Hematopoietic multipotent progenitor cell treated with erythropoietin and hydrocortisone succinate and interleukin-3 and kit ligand, for 6 days (in vitro differentiated cells): ENCODE measurements at places on chromosomes 1 and 21.

GRCh38 chr1:160681066-160681890, 30.3 kb downstream of the CD48 start:
- DNase-seq: peak; percentile 96

GRCh38 chr1:160428655-160429054, 28.3 kb downstream of the VANGL2 start:
- peak; percentile 77 for DNase-seq

GRCh38 chr1:86423473-86423872, 498 bp upstream of the CLCA2 start:
- no peak for DNase-seq

GRCh38 chr1:4702932-4703331, 48.5 kb downstream of the AJAP1 start:
- no peak for DNase-seq

DNA sequence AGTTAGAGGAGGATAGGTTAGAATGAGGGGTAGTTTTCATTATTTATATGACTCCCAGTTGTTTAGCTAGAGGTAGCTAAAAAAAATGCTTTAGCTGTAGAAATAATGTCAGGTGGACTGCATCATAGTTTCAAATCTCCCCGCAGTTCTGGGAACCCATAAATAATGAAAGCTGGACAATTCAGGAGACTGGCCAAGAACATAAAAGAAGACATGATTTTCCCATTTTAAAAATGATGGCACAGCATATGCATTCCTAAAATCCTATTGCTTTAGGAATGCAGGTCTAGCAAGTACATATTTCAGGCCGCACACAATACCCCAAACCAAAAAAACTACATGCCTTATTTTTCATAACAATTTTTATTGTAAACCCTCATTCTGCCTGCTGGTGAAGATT, 143.3 kb downstream of the CTH start:
- DNase-seq: no peak

GRCh38 chr1:214116258-214116657, 128.5 kb downstream of the PROX1 start:
- DNase-seq: no peak

GRCh38 chr21:40016234-40016633, 149.0 kb downstream of the PCP4 start:
- no peak for DNase-seq

DNA sequence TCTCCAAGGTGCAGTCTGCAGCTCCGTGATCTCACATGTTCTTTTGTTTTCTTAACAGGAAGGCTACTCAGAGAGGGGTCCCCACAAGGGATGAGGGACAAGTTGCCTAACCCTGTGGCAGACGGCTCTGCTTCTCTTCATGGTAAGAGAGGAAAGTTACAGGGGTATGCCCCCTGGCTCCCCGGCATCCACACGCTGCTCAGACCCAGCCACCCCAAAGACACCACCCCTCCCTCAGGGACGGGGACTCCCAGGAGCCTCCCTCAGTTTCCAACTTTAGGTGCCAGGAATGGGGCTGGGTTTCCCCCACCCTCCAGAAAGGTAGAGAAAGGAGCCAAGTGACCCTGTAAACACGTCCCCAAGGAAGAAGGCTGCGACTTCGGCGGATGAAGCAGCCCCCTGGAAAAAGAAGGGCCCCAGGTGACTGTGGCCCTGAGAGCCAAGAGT, 19.7 kb downstream of the OPTC start:
- no peak for DNase-seq

- DNase-seq: no peak
These were observed 115.5 kb downstream of the LRRC53 start for GRCh38 chr1:74396933-74397332.

- DNase-seq: no peak
These were observed 65.3 kb upstream of the MAN1A2 start for GRCh38 chr1:117301901-117302300.

DNA sequence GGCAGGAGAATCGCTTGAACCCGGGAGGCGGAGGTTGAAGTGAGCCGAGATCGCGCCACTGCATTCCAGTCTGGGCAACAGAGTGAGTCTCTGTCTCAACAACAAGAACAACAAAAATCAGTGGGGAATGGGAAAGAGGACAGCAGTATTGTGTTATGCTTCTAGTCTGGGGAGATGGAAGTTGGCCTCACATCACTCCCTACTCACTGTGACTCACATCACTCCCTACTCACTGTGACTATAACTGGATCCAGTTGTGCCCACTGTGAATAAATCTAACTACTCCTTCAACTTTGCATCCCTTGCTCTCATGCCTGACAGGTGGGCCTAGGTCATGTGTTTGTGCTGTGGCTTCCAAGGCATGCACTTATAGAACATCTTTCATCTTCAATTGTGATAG, 285.4 kb upstream of the USP24 start:
- DNase-seq: no peak

DNA sequence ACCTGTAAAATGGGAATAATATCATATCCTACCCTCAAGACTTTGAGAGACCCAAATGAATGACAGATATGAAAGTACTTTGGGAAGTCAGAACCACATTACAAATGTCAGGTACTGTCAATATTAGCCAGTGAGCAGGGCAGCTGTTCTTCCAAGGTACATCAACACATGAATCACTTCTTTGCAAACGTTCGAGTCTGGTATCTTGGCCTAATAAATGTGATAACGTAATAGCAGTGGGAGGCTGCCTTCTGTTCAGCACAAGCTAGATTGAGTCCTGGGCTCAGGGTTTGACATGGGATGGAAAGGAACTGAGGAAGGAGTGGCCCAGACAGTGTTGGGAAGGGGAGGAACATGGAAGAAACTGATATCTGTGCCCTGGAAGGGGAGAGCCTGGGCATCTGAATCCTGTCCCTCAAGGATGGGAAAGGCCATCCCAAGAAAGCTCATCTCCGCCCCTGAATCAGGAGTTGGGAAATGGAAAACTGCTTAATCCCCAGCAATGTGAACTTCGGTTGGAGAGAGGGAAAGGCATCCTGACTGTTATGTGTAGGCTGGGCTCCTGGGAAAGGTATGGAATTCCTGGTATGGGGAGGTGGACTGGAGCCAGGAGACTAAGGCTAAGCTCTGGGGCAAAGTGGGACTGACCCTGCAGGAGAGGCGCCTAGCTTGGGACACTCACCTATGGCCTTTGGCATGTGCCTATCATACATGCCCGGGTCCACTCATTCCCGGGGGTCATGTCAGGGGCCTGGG, 14.3 kb downstream of the KCNC4 start:
- no peak for DNase-seq

- no peak for DNase-seq
These were observed 403.4 kb downstream of the NTNG1 start for GRCh38 chr1:107544285-107544684.

DNA sequence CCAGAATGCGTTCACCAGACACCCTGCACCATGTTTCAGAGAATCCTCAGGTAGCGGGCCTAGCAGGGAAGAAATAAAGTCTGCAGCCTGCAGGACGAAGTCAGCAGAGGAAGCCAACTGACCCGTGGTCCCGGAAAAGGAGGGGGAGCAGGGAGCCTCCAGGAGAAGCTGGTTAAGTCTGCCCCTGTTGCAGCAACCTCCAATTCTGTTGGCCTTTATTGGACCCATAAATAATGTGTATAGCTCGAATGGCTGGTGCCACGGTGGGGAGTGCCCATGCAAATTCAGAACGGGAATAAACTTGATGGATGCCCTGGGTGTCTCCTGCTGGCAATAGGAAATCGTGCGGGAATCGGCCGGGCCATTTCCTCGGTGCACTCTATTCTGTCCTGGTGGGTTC, 254.1 kb downstream of the AJAP1 start:
- no peak for DNase-seq

GRCh38 chr1:15344800-15345704, 64.6 kb upstream of the EFHD2 start:
- DNase-seq: no peak

GRCh38 chr1:69110851-69111250, 456.9 kb upstream of the LRRC7 start:
- no peak for DNase-seq

DNA sequence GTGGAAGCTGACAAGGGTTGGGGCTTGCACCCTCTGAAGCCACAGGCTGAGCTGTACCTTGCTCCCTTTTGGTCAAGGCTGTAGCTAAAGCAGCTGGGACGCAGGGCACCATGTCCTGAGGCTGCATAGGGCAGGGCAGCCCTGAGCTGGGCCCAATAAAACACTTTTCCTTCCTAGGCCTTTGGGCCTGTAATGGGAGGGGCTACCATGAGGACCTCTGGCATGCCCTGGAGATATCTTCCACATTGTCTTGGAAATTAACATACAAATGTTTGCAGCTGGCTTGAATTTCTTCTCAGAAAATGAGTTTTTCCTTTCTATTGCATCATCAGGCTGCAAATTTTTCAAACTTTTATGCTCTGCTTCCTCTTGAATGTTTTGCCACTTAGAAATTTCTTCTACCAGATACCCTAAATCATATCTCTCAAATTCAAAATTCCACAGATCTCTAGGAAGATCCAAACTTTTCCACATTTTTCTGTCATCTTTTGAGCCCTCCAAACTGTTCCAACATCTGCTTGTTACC, 32.9 kb upstream of the TTLL7 start:
- DNase-seq: no peak

GRCh38 chr1:226682871-226683814, 55.9 kb downstream of the ITPKB start:
- no peak for DNase-seq

DNA sequence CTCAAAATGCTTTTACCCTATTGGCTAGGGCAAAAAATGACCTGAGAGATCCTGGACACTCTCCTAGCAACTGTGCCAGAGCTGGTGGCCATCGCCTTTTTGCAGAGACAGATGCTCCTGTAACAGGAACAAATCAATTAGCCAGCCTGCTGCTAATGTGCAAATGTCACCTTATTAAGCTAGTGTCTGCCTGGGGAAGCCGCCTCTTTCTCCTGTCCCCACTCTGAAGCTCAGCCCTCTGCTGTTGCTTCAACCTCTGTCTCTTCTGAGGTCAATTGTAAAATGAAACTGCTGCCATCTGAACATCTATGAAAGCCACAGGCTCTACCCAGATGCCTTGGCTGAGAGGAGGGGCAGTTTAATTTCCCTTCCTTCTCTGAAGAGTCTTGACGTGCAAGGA, 85.5 kb upstream of the CACNA1E start:
- DNase-seq: no peak

GRCh38 chr1:179786815-179787685, 44.0 kb downstream of the FAM163A start:
- no peak for DNase-seq

GRCh38 chr1:201618905-201619304, 80.0 kb downstream of the NAV1 start:
- DNase-seq: no peak

DNA sequence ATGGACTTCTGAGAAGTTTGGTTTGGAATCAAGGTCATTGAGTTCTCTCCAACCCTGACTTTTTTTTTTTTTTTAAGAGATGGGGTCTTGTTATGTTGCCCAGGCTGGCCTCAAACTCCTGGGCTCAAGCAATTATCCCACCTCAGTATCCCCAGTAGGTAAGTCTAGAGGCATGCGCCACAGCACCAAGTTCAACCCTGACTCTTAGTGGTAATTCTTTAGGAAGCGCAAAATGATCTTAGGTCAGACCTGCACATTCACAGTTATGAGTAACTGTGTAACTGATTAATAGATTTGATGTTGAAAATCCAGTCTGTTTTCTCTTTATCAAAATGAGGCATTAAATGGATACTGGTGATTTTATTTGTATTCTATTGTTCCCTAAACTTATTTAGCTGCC, 95.9 kb downstream of the GREM2 start:
- DNase-seq: no peak

DNA sequence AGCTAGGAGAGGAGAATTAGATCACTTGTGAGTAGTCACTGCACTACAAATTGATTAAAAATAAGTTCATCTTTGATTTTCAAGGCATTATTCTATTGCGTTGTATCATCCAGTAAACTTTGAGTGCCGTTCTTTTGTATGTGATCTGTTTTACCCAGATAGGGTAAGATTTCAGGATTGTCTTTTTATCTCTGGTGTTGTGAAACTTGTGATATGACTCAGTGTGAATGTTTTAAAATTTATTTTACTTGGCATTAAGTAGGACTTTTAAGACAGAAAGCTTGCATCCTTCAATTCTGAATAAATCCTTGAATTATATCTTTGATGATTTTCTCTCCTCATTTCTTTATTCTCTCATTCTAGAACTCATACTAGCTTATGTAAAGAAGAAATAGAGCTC, 93.3 kb upstream of the ADAMTS5 start:
- no peak for DNase-seq

DNA sequence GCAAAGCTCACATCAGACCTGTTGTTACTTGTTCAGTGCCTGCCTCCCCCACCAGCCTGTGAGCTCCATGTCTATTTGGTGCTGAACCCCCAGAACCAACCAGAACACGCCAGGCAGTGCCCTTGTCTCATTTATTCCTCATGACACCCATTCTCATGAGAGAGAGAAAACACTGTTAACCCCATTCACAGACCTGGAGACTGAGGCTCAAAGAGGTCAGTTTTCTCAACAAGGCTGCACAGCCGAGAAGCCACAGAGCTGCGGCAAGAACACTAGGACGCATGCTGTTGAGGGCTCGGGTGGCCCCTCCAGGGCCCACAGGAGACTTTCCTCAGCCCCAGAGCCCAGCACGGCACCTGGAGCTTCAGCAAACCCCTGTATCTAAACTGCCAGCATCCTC, 13.1 kb downstream of the KCNN3 start:
- DNase-seq: no peak
